Ascending aorta (tissue), 2 donors: ENCODE measurements at places on chromosomes 3 and 15. TPM values are rescaled to one million over a fixed set of nuclear protein-coding genes. Genes with fewer than 3 reads are reported as not detected.

DNA sequence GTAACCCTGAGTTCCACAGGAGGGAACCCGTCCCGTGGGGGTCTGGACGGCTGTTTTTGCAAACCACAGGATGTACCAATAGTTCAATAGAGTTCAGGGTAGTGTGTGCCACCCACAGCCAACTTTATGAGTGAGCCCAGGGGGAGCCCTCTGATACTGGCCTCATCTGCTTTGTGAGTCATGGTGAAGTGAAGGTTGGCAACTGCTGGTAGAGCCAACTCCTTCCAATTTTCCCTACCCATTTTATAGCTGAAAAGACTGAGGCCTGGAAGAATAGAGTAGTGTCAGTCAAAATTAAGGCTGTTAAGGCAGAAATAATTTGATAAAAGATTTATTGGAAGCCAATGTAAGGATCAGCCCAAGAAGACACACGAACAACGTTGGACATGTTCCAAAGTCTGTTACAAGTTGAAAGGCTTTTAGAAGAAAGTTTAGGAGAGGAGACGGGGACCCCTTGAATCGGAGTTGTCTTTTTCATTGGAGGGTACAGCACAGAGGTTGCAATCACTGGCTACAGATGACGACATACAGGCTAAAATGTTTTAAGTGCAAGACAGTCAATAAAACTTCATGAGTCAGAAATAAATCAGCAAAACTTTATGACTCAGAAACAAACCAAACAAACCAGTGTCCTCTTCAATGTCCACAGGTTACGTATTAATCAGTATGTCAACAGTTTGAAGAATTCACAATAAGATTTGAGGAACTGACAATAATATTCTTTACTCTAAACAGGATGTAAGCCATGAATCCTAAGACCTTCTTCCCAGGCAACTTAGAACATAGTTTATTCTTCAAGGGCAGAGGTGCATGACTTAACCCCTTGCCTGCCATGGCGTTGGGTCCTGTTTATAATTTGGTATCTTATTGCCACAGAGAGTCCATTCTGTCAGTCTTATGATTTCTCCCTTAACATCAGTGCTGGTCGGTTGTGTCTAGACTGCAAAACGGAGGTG, 62.9 kb upstream of the NR2E3 start:
- peaks cover 8% of the 10 kb centered on the region for H3K4me1 ChIP-seq
- no peak overlapping the region for H3K4me3 ChIP-seq
- no peak for DNase-seq
- H3K27ac ChIP-seq, result no peak overlapping the region
- H3K27me3 ChIP-seq, result no peaks in the 10 kb centered on the region

DNA sequence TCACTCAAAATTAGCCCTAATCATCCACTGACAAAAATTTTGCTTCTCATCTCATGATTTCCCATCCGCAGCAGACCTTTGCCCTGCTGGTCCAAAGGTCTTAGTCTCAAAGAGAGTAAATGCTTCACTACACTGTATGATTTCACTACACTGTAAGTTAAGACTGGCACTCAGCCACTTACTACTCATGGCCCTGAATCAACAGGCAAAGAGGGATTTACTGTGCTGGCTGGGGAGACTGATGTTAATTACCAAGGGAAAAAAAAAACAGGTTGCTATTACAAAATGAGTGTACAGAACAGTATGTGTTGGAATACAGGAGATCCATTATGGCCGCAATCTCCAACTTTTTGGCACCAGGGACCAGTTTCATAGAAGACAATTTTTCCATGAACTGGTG, 214.8 kb downstream of the ZMAT3 start:
- no peaks in the 10 kb centered on the region for H3K4me1 ChIP-seq
- no peaks in the 10 kb centered on the region for H3K36me3 ChIP-seq
- no peak overlapping the region for H3K27ac ChIP-seq
- DNase-seq, result no peak
- H3K4me3 ChIP-seq, result no peak overlapping the region

DNA sequence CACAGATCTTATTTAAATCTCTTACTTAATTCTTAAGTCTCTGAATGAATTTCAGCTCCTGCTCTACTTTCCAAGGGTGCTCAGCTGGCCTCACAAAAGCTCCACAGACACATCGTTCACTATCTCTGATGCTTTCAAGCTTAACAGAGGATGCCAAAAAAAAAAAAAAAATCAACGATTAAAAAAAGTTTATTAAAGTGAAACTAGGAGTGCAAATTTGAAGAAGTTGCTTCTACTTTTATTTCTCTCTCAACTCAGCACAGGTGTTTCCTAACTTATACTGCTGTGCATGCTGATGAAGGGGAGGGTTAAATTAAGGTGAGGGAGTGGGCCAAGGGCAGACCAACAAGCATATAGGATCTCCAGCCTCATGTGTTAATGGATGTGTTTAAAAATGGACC, 157.2 kb downstream of the TIGIT start:
- peak overlapping the region; percentile 67 for H3K27ac ChIP-seq
- H3K36me3 ChIP-seq, result no peaks in the 10 kb centered on the region
- H3K4me1 ChIP-seq, result peaks cover 6% of the 10 kb centered on the region
- H3K27me3 ChIP-seq, result no peaks in the 10 kb centered on the region
- H3K4me3 ChIP-seq, result no peak overlapping the region

GRCh38 chr15:43524254-43524845, 6.9 kb downstream of the MAP1A start:
- no peaks in the 10 kb centered on the region for H3K4me1 ChIP-seq
- no peaks in the 10 kb centered on the region for H3K27me3 ChIP-seq
- no peak overlapping the region for H3K27ac ChIP-seq
- DNase-seq, result no peak
- no peak overlapping the region for H3K4me3 ChIP-seq

GRCh38 chr15:70480196-70480856, 283.0 kb downstream of the UACA start:
- no peak overlapping the region for H3K4me3 ChIP-seq
- H3K36me3 ChIP-seq, result no peaks in the 10 kb centered on the region
- H3K27me3 ChIP-seq, result no peaks in the 10 kb centered on the region
- peaks cover 3% of the 10 kb centered on the region for H3K4me1 ChIP-seq
- no peak overlapping the region for H3K27ac ChIP-seq
- no peak for DNase-seq

- no peaks in the 10 kb centered on the region for H3K36me3 ChIP-seq
- no peaks in the 10 kb centered on the region for H3K27me3 ChIP-seq
- DNase-seq, result no peak
Measured at GRCh38 chr15:41861736-41862356, 23.2 kb downstream of the PLA2G4B start.

DNA sequence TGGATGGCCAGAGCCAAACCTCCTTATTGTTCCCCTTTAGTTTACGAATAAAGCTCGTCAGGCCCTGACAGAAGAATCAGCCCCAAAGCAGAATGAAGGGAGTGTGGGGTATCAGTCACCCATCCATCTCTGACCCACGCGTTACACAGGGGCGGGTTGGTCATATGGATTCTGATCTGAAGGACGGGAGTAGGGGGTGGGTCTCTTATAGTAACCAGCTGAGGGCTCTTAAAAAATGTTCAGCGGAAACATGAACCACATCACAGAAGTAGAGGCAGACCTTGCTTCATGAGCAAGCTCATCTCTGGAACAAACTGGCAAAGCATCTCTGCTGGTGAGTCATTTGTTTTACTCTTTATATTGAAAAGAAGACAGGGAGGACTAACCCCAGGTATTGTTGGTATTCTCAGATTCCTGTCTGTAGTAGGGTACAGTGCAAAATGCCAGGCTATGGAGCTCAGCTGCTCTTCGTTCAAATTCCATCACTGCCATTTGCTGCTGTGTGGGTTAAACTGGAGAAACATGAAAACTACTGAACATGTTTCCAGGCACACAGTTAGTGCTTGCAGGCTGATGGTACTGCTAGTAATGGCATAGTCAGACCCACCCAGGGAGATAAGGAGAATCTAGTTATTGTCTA, at the start of gene CXCR6:
Gene CXCR6 (plus strand): TSS at position 258 of the 640 bp plus-strand sequence. CDS start 3,018 bp downstream, outside the sequence.
- no peaks in the 10 kb centered on the region for H3K4me1 ChIP-seq
- peaks cover 20% of the 10 kb centered on the region for H3K36me3 ChIP-seq
- no peaks in the 10 kb centered on the region for H3K27me3 ChIP-seq
- no peak for DNase-seq
- no peak within 1 kb of the TSS for H3K4me3 ChIP-seq

DNA sequence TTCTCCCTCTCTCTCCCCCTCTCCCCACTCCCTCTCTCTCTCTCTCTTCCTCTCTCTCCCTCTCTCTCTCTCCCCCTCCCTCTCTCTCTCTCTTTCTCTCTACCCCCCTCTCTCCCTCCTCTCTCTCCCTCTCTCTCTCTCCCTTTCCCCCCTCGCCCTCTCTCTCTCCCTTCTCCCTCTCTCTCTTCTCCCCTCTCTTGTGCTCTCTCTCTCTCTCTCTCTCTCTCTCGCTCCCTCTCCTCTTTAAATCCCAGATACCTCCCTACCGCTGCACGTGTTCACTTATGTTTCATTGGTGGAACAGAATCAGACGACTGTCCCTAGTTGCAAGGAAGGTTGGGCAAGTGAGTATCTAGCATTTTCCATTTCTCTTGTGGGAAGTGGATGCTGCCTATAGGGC, 166.5 kb downstream of the EBLN2 start:
- H3K27ac ChIP-seq, result no peak overlapping the region
- H3K4me3 ChIP-seq, result no peak overlapping the region
- H3K27me3 ChIP-seq, result no peaks in the 10 kb centered on the region

GRCh38 chr15:74146277-74146800, 16.0 kb downstream of the ISLR2 start:
- DNase-seq, result no peak
- no peaks in the 10 kb centered on the region for H3K4me1 ChIP-seq
- H3K36me3 ChIP-seq, result no peaks in the 10 kb centered on the region

DNA sequence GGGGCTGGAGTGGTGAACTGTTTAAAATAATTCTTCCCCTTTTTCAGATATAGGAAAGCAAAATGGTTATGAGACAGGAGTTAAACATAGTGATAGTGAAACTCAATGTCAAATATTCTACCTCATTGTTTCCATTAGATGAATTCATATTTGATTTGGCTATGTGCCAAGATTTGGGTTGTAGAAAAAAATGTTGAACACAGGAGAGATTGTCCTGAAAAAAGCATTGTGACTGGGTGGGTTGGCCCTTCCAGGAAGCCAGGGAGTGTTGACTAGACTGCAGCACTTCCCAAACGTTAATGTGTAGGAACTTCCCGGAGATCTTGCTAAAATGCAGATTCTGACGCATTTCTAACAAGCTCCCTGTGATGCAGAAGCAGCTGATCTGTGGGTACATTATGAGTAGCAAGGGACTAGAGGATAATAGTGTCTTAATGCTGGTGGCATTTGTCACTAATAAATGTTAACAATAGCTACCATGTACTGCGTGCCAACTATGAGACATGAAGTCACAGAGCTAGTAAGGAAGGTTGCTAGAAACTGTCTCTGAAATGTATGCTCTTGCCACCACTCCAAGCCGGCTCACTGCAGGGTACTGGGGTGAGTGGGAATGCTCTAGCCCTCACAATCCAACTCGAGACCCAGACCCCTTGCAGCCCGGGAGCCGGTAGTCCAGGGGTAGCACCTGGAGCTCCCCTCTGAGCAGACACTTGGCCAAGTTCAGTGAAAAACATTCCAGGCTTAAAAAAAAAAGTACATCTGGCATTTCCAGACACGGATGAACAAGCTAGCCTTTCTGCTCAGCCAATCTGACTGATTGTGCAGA, 120.6 kb downstream of the CD47 start:
- H3K36me3 ChIP-seq, result no peaks in the 10 kb centered on the region
- H3K4me3 ChIP-seq, result no peak overlapping the region
- no peak for DNase-seq

DNA sequence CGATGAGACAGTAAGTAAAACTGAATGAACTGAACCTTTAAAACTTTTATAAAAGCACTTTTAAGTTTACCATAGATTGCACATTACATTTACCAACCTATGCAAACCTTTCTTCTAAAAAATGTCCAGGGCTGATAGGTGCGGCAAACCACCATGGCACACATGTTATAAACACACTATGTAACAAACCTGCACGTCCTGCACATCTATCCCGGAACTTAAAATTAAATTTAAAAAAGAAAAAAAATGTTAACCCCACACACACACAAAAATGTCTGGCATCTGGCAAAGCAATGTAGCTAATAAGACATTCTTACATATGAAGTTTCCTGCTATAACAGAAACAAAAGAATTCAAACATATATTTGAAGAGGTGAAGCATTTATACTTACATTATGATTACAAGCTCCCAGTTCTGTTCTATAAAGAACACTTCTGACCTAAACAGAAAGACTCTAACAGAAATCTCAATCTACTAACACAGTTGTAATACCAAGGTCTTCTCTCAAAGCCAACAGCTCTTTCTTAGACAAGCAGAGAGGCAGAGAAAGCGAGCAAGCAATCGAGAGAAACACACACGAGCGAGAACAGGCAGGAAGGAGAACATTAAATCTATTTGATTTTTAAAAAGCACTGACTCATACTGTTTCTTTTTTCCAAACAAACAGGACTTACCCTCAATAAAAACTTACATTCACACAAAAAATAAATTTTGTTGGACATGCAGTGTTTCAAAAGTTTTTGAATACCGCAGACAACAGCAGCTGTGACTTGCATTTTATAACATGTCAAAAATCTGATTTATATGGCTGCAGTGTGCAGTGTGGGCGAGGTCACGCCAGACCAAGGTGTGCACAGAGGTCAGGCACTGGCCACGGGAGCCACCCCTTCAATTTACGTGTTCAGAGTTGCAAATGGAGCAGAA, at the start of gene NRG4:
Gene NRG4 (minus strand): TSS at position 798 of the 925 bp plus-strand sequence. CDS start 1,194 bp downstream, outside the sequence.
- H3K27ac ChIP-seq, result no peak within 1 kb of the TSS
- no peaks in the 10 kb centered on the region for H3K36me3 ChIP-seq
- H3K4me1 ChIP-seq, result no peaks in the 10 kb centered on the region
- no peak for DNase-seq

DNA sequence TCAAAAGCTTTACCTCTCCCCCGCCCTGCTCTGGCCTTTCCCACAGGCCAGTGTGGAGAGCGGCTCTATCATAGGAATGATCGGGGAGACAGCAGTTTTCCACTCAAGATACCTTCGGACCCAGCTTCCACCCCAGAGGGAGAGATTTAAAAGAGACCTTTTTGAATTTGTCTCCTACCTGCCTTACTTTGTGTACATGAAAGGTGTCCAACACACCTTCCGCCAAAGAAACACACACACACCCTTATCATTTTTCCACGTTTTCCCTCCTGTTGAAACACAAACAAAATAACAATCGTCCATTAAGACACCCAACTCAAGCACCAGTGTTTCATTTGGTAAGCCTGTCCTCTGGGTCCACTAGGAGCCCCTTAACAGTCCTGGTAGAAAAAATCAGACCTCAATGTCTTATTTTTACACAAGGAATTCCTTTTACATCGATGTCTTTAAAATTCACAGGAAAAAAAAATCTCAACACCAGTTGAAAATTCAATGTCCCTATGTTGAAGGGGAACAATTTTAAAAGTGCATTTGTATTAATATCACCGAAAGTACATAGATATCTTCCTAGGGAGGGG, 4.0 kb downstream of the HES1 start:
- H3K4me1 ChIP-seq, result peaks cover 36% of the 10 kb centered on the region
- peak overlapping the region; percentile 92 for H3K27ac ChIP-seq
- no peak for DNase-seq
- H3K36me3 ChIP-seq, result no peaks in the 10 kb centered on the region
- peak overlapping the region; percentile 7 for H3K4me3 ChIP-seq

GRCh38 chr3:12005951-12006625, 1.9 kb downstream of the SYN2 start:
- no peaks in the 10 kb centered on the region for H3K4me1 ChIP-seq
- H3K27ac ChIP-seq, result no peak overlapping the region
- H3K4me3 ChIP-seq, result no peak overlapping the region
- peaks cover 4% of the 10 kb centered on the region for H3K27me3 ChIP-seq

The CLRN1 gene
- not detected for total RNA-seq

The C15orf39 gene
- total RNA-seq, result 30.8 TPM

The RTP3 gene
- not detected for total RNA-seq

The LSMEM2 gene
- total RNA-seq, result not detected

The CHMP2B gene
- total RNA-seq, result 27.7 TPM

The CAMK2N2 gene
- total RNA-seq, result not detected

The GP5 gene
- total RNA-seq, result 0.11 TPM
